Activated naive CD8-positive, alpha-beta T cell treated with anti-CD3 and anti-CD28 coated beads, Interleukin-2, amount 50 U/mL, for 16 hours (primary cell): ENCODE measurements at places on chromosomes 2 and 18.

DNA sequence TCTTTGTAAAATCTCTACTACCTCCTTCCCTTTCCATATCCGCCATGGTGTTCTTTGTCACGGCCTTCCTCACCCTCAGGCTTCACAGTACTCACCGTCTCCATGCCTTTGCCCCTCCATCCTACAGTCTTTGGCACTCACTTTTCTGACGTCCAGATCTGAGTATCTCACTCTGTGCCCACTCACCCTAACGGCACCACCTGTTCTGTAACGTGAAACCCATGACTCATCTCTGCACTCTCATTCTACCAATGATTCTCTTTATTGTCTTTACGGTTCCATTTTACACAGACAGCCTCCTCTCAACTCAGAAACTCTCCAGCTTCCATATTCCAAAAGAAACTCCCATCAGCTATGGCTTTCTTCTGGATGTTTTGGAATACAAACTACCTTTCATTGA, 56.7 kb downstream of the NETO1 start:
- DNase-seq: no peak

- DNase-seq: no peak
These were observed 62.5 kb upstream of the SMAD7 start for GRCh38 chr18:49013291-49013691.

- DNase-seq: no peak
These were observed 837.4 kb downstream of the LRRTM4 start for GRCh38 chr2:76684756-76685155.

DNA sequence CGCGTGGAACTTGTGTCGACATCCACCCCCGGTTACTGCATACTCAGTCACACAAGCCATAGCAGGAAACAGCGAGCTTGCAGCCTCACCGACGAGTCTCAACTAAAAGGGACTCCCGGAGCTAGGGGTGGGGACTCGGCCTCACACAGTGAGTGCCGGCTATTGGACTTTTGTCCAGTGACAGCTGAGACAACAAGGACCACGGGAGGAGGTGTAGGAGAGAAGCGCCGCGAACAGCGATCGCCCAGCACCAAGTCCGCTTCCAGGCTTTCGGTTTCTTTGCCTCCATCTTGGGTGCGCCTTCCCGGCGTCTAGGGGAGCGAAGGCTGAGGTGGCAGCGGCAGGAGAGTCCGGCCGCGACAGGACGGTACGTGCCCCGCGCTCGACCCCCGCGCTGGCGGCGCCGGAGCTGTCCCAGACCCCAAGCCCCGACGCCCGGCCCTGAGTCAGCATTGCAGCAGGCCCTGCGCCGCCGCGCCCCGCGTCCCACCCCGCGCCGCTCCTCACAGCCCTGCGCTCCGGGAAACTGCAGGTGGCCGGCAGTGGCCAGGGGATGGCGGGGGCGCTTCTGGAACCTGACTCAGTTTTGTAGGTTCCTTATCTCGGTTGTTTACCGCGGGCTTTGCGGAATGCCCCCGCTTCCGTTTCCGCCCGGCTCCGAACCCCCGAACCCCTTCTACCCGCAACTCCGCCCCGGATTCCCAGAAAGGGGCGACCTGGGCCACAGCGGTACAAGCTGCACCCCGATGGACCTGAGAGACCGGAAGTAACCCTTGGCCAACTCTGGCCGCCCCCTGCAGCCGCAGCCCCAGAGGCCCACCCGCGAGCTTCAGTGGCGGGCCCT, at the start of gene CFLAR:
CFLAR (plus strand) TSS at position 50 of the 844 bp plus-strand sequence. CDS start 13,702 bp downstream, outside the sequence.
- DNase-seq: peak; percentile 46

DNA sequence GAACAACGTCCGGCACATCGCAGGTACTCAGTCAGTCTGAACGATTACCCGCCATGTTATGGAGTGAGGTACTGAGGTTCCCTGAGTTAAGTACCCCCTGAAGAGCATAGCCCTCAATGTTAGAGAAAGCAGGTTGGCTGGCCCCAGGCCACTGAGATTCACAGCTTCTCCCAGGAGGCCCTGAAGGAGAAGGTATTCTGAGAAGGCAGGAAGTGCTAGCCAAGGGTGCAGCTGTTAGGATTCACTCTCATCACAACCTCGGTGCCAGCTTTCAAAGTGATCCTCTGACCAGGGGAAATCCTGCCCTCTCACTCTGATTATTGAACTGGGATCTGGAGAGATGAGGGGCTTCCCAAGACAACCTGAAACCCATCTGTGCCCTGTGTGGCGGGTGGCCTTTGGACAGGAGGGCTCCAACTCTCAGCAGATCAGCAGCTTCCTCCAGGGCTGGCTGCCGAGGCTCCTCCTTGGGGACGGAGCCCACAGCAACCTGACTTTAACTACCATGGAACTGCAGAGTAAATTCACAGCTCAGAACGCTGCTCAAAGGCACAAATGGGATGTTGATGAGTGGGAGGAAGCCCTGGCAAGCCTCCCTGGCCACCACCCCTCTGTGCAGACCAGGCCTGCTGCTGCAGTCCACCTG, 7.8 kb downstream of the EHD3 start:
- DNase-seq: no peak

GRCh38 chr2:234435836-234436481, 60.9 kb downstream of the ARL4C start:
- DNase-seq: no peak

GRCh38 chr2:61414674-61415073, 56.2 kb downstream of the USP34 start:
- no peak for DNase-seq

DNA sequence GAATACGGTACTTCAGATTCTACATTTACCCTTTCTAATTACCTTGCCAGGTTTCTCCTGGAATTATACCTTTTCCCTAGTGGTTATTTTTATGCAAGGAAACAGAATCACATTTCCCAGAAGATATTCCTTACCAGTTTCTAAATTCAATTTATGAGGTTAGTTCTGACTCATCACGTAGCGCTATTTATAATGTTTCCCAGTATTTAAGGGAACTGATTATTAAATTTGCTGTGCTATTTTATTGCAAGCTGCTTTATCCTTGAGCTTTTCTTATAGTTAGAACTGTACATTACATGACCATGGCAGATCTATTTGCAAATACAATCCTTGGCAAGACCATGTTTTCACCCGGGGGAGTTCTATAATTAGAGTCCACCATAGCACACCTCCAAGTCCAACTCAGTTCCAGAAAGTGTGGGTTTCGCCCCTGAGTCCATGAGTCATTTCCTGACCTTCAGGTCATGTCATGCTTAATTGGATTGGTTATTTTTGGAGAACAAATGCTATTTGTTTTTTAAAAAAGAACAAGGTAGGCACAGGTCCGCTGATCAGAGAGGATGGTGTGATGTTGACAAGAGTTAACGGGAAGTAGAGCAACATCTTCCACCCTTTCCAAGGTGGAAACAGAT, 126.6 kb downstream of the ZNF532 start:
- no peak for DNase-seq

- no peak for DNase-seq
These were observed 90.3 kb downstream of the DTNA start for GRCh38 chr18:34800381-34800780.

- no peak for DNase-seq
These were observed 384.5 kb downstream of the MTX2 start for GRCh38 chr2:176653479-176654443.

- no peak for DNase-seq
These were observed 361.7 kb downstream of the GPD2 start for GRCh38 chr2:156797832-156798231.

DNA sequence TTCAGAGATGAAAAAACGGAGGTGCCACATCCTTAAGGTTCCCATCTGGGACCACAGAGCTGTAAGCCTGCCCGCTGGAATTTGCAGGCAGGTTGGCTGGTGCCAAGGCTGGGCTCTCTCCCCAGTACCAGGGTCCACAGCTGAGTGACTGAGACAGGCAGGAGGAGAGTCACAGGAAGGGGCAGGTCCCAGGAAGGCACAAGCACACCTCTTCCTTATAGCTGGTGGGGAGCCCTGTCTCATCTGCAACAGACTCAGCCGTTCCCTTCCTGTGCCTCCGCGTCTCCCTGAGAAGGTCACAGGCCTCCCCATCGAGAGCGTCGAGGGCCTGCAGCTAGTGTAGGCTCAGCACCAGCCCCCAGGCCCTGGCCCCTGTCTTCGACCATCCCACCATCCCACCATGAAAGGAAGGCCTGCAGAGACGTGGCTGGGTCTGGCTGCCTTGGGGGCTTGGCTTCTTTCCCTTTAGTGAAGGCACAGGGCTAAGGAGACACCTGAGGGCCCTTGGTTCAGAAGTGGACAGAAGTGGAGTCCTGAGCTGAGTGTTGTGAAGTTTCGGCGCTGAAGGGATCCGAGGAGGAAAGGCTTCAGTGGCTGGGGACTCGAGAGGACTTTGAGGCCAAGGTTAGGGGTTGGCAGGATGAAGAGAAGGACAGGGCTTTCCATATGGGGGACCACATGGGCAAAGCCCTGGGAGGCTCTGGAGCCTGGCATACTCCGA, 26.8 kb downstream of the GLI2 start:
- DNase-seq: no peak

- DNase-seq: no peak
These were observed 469.1 kb downstream of the CBLN2 start for GRCh38 chr18:72075040-72075439.

DNA sequence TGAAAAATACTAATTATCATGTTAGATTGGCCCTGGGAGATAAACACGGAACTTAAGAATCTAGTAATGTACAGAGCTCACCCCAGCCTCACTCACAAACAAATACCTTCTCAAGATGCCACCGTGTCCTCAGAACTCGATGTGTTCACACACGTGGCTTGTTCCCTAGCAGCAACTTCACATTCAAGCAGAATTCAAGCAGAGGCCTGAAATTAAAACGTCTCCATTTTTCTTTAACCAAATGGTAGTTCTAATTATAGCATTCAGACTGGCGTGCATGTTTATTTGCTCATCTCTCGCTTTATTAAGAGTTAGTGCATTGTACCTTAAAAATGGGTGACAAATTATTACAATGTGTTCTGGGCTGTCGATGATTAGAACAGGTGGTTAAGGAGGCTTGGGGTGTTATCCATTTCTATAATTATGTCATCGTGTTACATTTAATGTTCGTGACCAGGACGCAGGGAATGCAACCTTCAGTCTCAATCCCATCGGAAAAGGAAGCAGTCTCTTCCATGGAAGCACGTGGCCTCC, 57.3 kb upstream of the SLC66A3 start:
- DNase-seq: no peak

DNA sequence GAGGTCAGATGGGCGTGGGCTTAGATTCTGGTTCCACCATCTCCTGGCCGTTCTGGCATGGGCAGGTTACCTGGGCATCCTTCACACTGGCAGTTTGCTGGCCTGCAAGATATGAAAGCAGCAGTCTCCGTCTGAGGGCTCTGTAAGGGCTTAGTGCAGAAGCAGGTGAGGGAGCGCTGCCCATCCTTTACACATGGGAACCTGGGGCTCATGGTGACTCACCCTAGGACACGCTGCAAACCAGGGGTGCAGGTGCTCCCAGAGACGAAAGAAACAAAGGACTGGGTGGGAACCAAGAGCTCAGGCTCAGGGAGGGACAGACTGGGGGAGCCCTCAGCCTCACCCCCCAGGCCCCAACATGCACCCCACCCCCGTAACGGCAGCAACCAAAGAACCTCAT, 10.7 kb upstream of the ID2 start:
- no peak for DNase-seq

GRCh38 chr2:165637396-165637795, 156.7 kb downstream of the GALNT3 start:
- no peak for DNase-seq

DNA sequence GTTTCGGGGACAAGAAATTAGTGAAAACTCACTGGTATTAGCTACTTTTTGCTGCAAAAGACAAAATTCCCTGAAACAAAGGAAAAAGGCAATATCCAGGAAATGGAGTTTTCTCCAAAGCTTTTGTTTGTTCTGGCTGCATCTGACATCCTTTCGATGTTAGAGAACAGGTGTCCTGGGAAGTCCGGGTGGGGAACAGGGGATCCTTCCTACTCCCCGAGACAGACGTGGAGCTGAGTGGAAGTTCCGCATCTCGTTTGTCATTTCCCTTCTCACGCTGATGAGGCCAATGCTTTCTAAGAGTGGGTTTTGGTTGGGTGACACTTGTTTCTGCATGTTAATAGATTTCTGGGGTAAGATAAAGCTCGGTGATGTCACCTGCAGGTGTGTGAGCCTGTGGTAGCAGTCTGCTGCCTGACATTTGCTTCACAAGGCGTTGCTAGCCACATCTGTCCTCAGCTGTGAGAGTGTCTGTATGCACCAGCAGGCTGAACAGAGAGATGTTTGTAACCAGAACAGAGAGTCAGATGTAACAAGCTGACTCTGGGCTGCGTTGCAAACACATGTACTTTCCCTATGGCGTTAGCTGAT, 125.9 kb downstream of the ACOXL start:
- peak; percentile 48 for DNase-seq

- no peak for DNase-seq
These were observed 57.1 kb downstream of the MAP4K4 start for GRCh38 chr2:101754618-101755017.

GRCh38 chr2:113734185-113734584, 22.3 kb downstream of the SLC35F5 start:
- DNase-seq: no peak

GRCh38 chr18:57150081-57150480, 3.2 kb downstream of the BOD1L2 start:
- DNase-seq: no peak

GRCh38 chr18:78876868-78877267, 102.8 kb upstream of the SALL3 start:
- no peak for DNase-seq

DNA sequence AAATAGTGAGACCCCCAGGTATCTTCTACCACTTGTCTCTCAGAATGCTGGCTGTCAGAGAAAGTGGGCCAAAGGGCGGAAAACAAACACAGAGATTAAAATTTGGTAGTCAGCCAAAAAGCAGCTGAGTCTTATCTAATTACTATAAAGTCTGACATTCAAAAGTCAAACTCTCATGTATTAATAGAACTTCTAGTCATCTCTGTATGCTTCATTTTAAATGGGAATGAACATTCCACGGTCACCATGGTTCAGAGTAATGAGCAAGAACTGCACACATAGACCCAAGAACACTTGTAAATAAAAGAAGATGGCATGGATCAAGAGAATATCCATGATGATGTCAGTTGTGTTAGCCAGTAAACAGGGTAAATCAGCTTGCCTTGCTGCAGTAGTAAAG, 1267.0 kb upstream of the CHAC2 start:
- no peak for DNase-seq
